ENCODE measurements at places on chromosomes 6 and 20.
A peak's percentile ranks its signal among the peaks of the same experiment; 100 is the strongest.

- no peak for DNase-seq
Observed at GRCh38 chr6:155247618-155248007, 16.2 kb upstream of the CLDN20 start.

- no peak for DNase-seq
Observed at GRCh38 chr6:169957351-169957963, 206.0 kb downstream of the ERMARD start.

DNA sequence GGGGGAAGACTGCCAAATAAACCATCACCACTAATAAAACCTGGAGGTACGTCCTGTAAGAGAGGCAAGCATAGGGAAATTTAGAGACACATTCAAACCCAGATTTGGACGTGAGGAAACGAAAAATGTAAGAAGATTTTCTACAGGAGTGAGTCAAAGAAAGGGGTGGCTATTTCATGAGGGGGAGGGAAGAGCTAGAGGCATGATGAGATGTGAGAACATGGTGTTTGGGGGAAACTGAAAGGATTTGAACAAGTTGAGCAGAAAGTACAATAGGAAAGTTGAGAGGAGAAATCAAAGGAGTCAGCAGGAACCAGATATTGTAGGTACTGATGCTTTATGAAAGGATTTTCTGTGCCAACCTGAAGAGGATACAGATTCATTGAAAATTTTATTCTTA lies 179.1 kb upstream of the HS3ST5 start:
- peak; percentile 47 for DNase-seq

GRCh38 chr20:61786230-61786629 lies 279.5 kb downstream of the TAF4 start:
- peak; percentile 75 for DNase-seq

GRCh38 chr6:112224088-112224487 lies 30.3 kb downstream of the LAMA4 start:
- no peak for DNase-seq

GRCh38 chr20:219290-220115 lies 7.6 kb upstream of the DEFB129 start:
- peak; percentile 44 for DNase-seq

GRCh38 chr6:37150314-37150713 lies 19.6 kb upstream of the PIM1 start:
- DNase-seq, result no peak

DNA sequence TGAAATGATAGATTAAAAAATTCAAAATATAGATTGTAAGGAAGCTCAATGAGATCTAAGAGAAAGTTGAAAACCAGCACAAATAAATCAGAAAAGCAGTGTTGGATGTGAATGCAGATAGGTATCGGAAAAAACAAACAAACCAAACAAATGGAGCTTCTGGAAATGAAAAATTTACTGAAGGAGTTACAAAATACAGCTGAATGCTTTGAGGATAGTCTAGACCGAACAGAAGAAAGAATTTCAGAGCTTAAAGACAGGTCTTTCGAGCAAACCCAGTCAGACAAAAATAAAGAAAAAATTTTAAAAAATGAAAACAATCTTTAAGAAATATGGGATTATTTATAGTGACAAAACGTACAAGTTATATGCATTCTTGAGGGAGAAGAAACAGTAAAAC lies 146.7 kb downstream of the FAM83B start:
- no peak for DNase-seq

- no peak for DNase-seq
Observed at GRCh38 chr20:30611239-30611984, 646.1 kb upstream of the DEFB115 start.

- no peak for DNase-seq
Observed at GRCh38 chr6:99165838-99166237, 183.6 kb downstream of the FAXC start.

GRCh38 chr20:11204926-11205768 lies 531.3 kb upstream of the JAG1 start:
- DNase-seq, result peak; percentile 29

DNA sequence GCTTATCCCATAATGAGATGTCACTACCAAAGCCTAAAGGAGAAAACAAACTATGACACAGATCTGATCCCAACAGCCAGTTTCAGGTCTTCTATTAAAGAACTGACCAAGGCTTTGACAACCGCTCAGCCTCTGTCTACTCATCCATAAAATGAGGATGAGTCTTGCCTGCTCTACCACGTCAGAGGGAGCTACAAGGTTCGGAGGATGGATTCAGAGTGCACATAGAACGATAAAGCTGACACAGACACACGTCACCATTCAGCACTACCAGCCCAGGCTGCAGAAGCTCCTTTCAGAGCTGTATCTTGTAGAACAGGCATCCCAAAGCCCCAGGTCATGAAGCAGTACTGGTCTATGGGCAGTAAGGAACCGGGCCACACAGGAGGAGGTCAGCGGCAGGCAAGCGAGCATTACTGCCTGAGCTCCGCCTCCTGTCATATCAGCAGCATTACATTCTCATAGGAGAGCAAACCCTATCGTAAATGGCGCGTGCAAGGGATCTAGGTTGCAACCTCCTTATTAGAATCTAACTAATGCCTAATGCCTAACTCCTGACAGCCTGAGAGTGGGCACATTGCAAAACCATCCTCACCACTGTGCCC lies 25.1 kb downstream of the KIF16B start:
- DNase-seq, result no peak

GRCh38 chr6:109424946-109425345 lies 15.5 kb downstream of the PPIL6 start:
- DNase-seq, result no peak

- no peak for DNase-seq
Observed at GRCh38 chr6:30790724-30791383, 46.5 kb upstream of the IER3 start.

DNA sequence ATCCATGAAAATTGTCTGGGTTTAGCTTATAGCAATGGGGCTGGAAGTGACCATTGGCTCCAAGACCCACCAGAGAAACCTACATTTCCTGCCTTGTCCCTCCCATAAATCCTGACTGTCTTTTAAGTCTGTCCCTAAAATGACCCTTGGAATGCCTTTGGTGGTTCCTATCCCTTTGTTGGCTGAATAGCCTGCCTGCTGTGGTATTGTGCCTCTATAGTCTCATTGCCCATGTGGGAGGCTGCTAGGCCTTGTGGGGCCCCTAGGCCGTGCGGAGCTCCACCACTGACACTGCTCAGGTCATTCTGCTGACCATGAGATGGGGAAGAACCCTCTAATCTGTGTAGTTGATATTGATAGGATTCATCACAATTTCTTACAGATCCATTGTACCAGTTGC lies 43.3 kb downstream of the SCP2D1 start:
- no peak for DNase-seq

- DNase-seq, result no peak
Observed at GRCh38 chr6:35288834-35289233, 8.8 kb upstream of the DEF6 start.

DNA sequence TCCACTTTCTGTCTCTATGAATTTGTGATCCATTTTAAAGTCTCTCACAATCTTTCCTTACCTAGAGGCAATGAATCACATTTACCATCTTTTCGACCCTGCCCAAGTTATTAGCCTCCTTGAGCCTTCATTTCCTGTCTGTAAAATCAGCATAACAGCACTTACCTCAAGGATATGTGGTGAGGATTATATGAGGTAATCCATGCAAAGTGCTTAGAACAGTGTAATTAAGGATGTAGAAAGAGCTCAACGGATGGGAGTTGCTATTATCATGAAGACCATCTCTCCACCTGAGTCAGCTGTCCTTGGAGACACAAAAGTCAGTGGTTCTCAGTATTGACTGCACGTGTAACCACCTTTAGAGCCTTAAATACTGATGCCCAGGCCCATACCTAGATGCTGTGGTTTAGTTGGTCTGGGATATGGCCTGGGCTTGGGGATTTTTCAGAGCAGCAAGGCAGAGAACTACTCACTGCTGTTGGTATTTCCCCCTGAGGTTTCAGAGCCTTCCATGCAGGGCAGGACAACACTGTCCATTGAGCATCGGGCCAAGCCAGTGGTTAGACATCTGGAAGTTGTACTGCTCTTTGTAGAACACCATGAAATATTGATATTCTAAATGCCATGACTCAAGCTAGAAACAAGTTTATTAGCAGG lies 55.8 kb downstream of the LYRM2 start:
- no peak for DNase-seq

DNA sequence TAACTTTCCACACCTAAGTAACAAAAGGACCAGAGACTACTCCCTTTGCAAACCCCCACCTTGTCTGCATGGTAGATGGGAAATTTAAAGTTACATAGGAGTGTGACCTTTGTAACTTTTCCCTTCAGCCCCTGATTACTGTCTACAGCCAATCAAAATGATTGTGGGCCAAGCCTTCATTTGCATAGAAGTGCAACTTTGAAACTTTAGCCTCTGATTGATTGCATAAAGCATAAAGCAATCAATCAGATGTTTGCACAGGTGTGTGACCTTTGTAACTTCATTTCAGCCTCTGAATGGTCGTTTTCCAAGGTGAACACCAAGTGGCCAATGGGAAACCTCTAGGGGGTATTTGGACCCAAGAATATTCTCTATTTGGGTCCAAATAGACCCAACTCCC lies 46.1 kb downstream of the PRKN start:
- DNase-seq, result no peak

Data from brain (organoid and tissue), 16 donors.